Memory B cell (primary cell): ENCODE measurements at places on chromosomes 13 and 19.

DNA sequence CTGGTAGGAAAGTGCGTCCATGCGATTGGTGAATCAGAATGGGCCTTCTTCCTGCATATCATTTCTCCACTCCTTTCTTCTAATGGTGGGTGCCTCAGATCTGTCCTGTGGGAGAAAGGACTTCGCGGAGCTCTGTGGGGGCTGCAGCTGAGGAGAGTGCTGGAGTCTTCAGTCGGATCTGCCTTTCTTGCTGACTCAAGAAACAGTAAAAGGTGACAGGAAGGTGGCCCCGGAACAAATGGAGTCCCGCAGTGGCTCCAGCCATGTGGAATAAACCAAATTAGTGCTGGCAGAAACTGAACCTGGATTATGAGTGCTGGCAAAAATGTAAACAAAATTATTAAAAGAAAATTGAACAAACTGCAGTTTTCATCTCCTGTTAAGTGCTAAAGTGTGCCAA, 15.1 kb upstream of the GAS6 start:
- no peak for DNase-seq

GRCh38 chr19:54208784-54209057, 8.1 kb downstream of the RPS9 start:
- no peak for DNase-seq

GRCh38 chr13:111857336-111857735, 209.6 kb upstream of the SOX1 start:
- DNase-seq, result no peak

- DNase-seq, result peak; percentile 91
Observed at GRCh38 chr19:46614114-46614722, 10.7 kb downstream of the PTGIR start.

GRCh38 chr19:39405261-39405957, 1.2 kb upstream of the ZFP36 start:
- DNase-seq, result no peak

DNA sequence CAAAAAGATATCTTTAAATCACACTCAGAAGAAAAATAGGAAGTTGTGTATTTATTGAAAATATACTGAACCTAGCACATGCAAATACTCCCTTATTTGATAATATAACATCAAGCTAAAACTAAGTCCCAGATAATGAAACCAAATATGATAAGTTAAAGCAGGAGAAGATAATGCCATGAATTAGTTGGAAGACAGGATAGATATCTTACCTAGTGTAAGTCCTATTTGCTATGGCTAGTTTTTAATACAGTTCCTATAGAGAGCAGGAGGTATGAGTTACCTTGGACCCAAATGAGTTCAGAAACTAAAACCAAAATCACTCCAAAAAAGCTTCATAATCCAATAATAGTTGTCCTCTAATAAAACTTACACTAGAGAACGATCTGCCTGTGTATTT, 1407.1 kb upstream of the MIR17HG start:
- no peak for DNase-seq

GRCh38 chr19:28065026-28065425, 1147.9 kb downstream of the UQCRFS1 start:
- no peak for DNase-seq

DNA sequence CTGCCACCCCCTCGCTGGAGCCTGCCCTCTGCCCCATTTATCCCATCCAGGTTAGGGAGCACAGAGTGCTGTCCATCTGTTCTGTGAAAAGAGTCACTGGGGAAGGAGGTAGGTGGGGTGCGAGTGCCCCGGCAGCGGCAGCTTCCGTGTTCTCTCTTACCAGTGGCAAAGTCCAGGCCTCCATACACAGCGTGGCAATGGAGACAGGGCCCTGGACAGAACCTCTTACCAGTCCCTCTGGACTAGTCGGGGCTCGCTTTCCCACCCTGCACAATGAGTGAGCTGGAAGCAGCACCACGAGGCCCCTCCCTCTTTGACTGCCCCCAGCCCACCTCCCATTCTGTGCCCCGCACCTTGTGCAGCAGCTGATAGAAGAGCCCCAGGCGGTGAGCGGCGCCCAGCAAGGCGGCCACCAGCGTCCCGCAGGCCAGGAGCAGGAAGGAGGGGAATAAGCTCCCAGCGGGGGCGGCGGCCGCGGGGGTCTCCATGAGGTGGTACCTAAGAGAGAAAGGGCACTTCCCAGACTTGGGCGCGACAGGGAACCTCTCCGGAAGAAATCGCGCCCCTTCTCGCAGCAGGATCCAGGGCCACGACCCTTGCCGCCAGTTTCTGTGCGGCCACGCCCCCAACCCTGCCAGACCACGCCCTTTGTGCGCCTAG, 17.5 kb downstream of the SYDE1 start:
- peak; percentile 37 for DNase-seq

GRCh38 chr13:76470991-76471390, 415.2 kb downstream of the KCTD12 start:
- no peak for DNase-seq
